ENCODE measurements at places on chromosomes 6 and 20.
A peak's percentile ranks its signal among the peaks of the same experiment; 100 is the strongest.

DNA sequence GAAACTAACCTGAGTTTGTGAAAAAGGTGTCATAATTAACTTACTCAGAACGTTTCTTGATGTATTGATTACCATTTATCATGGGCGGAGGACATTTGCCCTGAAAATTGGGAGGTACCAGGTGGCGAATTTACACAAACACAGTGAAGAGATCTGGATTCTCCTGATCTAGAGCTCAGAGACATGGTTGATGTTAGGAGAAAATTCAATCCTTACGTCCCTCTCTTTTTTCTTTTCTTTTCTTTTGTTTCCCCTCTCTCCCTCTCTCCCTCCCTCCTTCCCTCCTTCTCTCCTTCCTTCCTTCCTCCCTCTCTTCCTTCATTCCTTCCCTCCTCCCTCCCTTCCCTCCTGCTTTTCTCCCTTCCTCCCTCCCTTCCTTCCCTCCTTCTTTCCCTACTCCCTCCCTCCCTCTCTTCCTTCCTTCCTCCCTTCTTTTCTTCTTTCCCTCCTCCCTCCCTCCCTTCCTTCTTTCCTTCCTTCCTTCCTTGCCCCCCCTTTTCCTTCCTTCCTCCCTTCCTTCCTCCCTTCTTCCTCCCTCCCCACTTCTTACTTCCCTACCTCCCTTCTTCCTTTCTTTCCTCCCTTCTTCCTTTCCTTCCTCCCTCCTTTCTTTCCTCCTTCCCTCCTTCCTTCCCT is 234.1 kb downstream of the OTOR start:
- DNase-seq, result no peak

DNA sequence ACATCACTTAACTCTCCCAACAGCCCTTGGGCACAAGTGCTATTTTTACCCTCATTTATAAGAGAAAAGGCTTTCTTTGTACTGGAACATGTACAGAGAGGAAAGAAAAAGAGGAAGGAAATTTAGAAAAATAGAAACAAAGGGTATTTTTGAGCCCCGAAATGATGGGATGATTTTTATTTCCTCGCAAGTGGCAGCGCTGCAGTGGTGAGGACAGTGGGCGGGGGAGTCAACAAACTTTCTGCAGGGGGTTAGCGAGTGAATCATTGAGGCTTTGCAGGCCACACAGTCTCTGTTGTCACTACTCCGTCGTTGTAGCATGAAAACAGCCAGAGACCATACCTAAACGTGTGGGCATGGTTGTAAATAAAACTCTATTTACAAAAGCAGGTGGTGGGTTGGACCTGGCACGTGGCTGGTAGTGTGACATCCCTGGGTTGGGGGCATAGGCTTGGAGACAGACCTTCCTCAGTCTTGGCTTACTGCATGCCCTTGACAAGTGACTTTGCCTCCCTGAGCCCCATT is 25.5 kb upstream of the OCSTAMP start:
- no peak for DNase-seq

DNA sequence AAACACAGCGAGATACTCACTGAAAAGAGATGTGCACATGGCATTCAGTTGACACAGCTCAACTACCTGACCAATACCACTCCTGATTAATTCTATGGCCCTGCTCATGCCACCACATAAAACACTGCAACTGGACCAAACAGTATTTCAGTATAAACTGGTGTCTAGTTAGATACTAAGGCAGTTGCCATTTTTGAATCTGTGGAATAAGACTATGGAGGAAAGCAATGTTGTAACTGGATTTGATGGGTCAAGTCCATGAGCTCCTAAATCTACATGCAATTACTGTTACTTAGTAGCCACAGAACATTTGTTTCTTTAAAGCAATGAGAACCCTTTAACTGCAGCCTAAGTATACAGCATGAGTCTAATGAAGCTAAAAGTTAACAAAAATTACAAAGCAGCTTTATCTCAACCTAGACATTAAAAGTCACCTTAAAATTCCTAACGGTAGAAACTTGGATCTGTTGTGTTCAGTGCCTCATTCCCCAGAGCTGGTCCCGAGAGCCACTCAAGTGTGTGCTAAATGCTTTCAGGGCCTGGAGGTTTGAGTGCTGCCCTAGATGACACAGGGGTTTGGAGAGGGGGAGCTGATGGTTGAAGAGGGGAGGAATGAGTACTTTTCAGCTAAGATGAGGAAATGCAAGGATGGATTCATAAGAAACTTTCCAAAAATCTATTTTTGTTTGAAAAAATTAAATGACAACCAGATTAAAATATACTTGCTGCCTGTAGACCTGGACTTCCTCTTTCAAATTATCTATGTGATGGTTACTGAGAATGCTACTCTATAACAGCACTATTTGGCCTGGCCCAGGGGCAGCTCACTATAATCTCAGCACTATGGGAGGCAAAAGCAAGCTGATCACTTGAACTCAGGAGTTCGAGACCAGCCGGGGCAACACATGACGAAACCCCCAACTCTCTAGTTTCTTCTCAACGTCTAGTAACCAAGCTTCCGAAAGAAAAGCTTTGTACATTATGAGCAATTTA is 15.6 kb downstream of the SNX5 start:
- no peak for DNase-seq

DNA sequence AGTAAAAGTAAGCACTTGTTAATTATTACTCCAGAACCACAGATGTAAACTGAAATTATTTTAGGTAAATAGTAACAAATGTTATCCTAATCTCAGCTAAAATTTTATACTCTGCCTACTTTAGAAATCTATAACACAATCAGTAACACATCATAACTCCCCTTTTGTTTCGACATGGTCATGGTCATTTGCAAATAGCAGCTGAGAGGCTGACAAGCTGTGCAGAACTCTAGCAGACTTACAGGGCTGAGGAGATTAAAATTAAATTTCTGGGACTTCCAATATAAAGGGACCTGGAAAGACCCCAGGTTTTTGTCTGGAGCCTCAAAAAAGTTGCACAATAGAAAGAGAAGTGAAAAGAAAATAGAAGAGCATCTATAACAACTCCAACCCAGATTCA is 88.8 kb downstream of the PRL start:
- no peak for DNase-seq

GRCh38 chr6:170532867-170533488 is 20.1 kb downstream of the PSMB1 start:
- no peak for DNase-seq

DNA sequence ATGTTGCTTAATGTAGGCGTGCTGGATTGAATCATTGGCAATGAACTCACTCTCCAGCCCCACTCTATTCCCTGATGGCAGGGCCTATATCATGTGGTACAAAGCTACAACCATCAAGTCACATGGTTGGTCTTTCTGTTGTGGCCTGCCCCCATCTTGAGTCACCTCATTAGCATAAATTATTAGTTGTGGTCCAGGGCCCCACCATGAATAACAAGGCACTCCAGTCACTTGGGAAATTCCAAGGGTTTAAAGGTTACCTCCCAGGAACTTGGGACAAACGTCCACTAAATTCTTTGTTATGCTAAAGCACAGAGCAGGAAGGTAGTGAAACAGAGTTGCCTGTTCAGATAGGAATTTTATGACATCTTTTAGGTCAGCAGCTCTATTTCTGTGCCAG is 193.7 kb downstream of the SLC35F1 start:
- no peak for DNase-seq

DNA sequence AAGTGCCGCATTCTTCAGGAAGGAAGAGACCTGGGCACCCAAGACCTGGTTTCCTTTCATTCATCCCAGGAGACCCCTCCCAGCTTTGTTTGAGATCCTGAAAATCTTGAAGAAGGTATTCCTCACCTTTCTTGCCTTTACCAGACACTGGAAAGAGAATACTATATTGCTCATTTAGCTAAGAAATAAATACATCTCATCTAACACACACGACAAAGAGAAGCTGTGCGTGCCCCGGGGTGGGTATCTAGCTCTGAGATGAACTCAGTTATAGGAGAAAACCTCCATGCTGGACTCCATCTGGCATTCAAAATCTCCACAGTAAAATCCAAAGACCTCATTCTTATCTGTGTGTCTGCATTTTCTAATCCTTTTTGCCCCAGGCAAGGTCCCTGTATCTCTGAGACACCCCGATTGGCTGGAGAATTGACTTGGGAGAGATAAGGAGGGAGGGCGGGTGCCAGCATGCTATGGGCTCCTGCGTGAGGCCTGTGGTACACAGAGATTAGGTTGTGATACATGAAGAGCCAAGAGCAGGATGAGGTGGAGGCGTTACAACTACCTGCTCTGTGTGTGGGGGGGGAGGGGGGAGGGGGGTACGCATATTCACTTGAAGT is 4.8 kb downstream of the MUC21 start:
- DNase-seq, result no peak

GRCh38 chr6:34459899-34460593 is 5.8 kb upstream of the PACSIN1 start:
- DNase-seq, result no peak

DNA sequence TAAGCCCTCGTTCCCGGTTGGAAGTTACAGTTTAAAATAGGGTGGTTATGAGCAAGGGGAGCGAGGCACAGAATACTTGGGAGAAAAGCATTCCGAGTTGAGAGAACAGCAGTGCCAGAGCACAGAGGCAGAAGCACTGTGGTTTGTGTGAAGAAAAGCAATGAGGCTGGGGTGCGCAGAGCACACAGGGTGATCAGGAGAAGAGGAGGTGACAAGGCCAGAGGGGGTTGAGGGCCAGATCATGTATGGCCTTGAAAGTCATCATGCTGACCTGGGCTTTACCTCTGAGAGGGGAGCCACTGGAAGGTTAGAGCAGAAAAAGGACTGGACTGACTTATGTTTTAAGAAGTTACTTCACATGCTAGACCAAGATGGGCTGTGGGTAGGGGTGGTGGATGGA is 3.5 kb upstream of the BTN3A2 start:
- DNase-seq, result no peak

- peak; percentile 65 for DNase-seq
These were observed at the start of gene ZBP1 for GRCh38 chr20:57620274-57620990. ZBP1 (minus strand) TSS chr20:57620426; CDS start chr20:57620295, 131 bp downstream.

GRCh38 chr6:13355999-13356785 is 27.9 kb upstream of the TBC1D7 start:
- peak; percentile 64 for DNase-seq

DNA sequence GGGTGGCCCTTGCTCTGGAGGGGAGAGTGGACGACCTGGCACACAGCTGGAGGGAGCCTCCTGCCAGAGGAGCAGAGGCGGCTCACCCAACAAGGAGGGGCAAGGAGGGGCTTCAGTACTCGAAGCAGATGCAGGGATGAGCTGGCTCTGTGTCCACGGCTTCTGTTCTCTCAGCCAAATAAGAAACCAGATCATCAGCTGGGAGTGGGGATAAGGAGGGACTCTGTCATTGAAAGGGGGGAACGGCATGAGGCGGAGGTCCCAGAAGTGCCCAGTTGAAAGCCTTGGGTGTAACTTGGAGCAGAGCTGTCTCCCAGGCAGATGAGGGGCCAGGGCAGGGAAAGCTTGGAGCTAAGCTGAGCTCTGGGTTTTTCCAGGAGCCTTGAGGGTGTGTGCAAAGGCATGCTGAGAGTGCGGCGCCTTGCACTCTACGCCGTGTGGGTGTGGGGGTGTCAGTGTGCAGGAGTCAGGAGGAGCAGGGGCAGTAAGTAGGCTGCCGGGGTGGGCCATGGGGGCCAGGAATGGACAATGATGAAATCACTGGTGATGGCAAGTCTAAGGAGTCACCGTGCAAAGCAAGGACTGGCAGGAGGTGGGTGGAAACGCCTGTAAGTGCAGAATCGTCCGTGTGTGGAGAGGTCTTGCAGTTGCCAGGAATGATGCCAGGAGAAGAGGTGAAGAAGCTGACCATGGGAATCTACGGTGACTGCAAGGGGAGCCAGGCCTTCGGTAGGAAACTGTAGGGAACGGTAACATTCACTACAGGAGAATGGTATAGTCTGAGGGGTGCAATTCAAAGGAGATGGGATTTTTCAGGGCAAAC is 85.4 kb upstream of the FOXQ1 start:
- DNase-seq, result no peak

DNA sequence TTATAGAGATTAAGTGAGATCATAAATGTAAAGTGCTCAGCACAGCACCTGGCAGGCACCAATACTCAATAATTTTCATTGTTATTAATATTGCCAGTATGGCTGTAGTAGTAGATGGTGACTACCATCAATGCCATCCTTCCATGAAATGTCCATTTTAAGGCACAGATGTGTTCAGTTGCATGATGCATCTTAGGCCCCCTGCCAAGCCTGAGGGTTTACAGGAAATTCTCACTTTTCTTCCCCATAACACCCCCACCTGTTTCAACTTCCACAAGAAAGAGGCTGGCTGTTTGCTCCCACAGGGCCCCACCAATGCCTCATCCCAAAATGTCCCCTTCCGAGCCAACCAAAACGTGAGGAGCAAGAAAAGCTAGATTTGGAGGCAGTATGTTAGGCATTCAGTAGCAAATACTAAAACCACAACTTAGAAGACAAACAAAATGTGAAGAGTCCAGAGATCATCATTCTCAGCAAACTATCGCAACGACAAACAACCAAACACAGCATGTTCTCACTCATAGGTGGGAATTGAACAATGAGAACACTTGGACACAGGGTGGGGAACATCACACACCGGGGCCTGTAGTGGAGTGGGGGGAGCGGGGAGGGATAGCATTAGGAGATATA is 110.6 kb upstream of the NHSL1 start:
- no peak for DNase-seq

DNA sequence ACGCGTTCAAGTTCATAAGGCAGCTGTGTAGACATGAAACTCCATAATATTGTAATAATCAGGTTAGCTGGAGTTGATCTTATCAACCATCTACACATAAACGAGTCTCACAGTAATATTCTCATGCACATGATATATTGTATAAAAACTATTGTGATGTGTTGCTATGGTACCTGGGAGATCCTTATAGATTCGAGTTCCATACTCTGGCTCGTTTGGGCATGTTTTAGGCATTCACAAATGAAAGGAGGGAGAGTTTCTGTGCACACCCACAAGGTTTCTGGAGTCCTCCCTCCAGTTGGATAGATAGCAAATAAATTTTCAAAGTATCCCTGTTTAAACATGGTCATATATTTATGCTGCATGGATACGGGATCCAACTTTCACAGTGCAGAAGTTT is 567.5 kb upstream of the SLC35B3 start:
- DNase-seq, result no peak

DNA sequence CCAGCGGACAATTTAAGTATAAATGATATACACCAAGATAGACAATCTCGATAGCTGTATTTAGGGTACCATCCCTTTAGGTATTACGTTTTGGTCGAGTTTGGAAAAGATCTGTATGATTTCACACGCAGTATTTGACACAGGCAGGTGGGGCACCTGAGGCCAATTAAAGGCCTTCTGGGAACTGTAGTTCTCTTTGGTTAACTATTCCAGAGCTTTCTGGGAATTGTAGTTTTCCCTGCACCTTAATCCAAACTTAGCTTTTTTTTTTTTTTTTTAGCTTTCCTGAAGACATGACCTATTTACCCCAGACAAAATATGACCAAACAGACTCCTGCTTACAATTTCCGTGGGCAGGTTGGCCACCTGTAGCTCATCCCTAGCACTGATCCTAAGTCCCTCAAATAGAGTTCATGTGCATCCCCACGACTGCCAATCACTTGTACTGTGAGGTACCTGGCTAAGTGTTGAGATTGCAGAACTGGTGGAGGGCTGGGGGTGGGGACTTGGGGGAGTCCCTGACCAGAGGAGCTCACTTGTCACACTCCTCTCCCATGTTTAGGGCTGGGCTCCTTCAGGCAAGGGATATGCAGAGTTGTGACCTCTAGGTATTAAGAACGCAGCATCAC is 999 bp upstream of the EHMT2 start:
- DNase-seq, result no peak
